ENCODE measurements at places on chromosomes 12 and 14.

DNA sequence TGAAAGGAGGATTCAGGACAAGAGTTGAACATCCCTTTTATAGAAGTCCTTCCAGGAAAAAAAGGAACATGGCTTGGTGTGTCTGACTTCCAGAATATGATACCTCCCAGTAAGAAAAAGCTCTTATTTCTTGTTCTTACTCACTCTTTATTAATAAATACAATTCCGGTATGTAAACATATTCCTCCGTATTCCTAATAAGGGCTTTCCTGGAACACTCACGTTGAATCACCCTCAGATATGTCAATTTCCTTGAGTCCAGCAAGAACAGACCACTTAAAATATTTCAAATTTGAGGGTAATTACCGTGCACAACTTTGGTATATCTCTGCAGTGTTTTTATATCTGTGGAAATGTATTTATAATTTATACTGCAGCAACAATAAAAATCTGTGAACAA, 385.6 kb downstream of the SYT1 start:
- DNase-seq: no peak

GRCh38 chr14:86675059-86675458, 1145.1 kb downstream of the FLRT2 start:
- no peak for DNase-seq

GRCh38 chr12:110123919-110124268, 263 bp upstream of the IFT81 start:
- DNase-seq: no peak

DNA sequence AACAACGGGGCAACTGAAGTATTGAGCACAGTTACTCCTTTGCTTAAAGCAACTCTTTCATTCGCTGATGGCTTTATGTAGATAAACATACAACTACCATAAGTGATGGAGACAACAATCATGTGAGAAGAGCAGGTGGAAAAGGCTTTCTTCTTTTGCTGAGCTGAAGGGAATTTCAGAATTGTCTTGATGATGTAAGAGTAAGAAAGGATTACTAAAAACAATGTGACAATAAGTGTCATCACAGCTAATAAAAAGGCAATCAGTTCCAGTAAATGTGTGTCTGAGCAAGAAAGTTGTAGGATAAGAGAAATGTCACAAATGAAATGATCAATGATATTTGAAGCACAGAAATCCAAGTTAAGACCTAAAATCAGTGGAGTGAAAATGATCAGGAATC, 647 bp downstream of the OR6C70 start:
- DNase-seq: no peak

DNA sequence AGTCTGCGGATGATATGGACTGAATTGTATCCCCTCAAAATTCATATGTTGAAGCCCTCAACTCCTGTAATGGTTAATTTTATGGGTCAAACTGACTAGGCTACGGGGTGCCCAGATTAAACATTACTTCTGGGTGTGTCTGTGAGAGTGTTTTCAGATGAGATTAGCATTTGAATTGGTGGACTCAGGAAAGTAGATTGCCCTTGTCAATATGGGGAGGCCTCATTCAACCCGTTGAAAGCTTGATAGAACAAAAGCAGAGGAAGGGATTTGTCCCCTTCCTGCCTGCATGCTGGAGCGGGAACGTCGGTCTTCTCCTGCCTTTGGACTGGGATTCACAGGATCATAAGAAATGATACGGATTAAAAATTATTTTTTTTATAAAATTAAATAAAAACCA, 84.5 kb downstream of the BBS10 start:
- no peak for DNase-seq

All from AG10803 (cell line).